NB4 (cell line): ENCODE measurements at places on chromosomes 11 and 22.

DNA sequence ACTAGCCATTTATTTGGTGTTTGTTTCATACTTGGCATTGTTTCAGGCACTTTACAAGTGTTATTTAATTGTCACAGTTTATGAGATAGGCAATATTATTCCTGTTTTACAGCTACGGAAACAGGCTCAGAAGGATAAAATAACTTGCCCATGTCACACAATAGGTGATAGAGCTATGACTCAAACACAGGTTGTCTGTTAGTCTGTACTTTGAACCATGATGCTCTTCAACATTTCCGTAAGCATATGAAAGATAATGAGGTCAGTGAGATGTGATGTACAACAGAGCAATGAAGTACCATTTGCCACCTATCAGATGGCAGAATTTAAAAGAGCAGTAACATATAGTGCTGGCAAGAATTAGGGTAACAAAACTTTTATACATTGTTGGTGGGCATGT is 15.3 kb downstream of the TUG1 start:
- DNase-seq: no peak

- peak; percentile 66 for DNase-seq
Measured at GRCh38 chr11:17528181-17528691, 16.0 kb downstream of the USH1C start.

- no peak for DNase-seq
Measured at GRCh38 chr22:41825376-41825775, 7.5 kb upstream of the SREBF2 start.

DNA sequence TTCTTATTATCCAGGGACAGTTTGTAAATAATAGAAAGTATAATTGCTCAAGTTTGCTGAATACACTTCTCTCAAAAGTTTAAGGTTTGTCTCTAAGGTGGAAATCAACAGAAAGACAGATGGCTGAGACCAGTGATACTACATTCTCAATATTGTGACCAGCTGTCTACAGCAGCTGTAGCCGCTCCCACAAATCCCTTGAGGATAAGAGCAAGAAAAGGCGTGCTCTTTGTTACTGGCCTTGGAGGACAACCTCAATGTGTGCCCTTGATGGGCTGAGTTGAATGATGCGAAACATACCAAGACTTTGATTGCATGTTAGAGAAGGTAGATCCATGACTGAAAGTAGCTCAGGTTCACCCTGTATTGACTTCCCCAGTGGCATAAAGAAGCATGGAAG is 6.1 kb downstream of the OR6M1 start:
- DNase-seq: peak; percentile 13

GRCh38 chr11:101288392-101288791 is 158.8 kb upstream of the PGR start:
- DNase-seq: no peak

- DNase-seq: no peak
Measured at GRCh38 chr22:29647954-29648737, 44.7 kb downstream of the NF2 start.

DNA sequence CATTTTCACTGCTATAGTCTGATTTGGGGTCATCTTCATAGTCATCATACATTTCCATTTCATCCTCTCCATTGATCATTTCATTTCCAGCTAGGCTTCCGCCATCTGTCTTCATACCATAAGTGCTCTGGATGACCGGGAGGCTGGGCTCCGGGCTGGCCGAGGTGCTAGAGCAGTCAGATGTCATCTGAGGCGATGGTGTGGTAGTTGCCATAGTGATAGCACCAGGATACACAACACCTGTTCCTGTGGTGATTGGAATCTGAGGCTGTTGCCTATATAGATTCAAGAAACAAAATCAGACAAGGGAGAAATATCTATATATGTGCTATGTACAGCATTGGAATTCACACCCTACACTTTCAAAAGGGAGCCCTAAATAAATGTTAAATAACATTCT is 383.5 kb downstream of the SOX6 start:
- DNase-seq: no peak

DNA sequence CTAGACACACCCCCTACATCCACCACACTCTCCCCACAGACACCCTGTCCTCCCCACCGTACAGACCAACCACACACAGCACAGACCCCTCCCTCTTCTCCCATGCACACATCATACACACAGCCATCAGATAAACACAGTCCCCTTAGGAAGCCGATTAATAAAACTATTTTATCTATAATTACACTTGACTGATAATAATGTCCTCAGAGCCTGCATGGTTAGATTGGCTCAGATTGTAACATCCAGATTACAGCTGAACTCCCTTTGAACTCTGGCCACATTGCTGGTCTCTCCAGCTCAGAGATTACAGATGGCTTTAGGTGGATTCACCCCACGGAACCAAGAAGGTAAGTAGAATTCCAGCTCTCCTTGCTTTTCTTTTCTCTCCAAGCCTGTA is 9.5 kb upstream of the ELF5 start:
- DNase-seq: no peak

GRCh38 chr11:68900835-68901381 is 2.7 kb downstream of the MRPL21 start:
- no peak for DNase-seq

DNA sequence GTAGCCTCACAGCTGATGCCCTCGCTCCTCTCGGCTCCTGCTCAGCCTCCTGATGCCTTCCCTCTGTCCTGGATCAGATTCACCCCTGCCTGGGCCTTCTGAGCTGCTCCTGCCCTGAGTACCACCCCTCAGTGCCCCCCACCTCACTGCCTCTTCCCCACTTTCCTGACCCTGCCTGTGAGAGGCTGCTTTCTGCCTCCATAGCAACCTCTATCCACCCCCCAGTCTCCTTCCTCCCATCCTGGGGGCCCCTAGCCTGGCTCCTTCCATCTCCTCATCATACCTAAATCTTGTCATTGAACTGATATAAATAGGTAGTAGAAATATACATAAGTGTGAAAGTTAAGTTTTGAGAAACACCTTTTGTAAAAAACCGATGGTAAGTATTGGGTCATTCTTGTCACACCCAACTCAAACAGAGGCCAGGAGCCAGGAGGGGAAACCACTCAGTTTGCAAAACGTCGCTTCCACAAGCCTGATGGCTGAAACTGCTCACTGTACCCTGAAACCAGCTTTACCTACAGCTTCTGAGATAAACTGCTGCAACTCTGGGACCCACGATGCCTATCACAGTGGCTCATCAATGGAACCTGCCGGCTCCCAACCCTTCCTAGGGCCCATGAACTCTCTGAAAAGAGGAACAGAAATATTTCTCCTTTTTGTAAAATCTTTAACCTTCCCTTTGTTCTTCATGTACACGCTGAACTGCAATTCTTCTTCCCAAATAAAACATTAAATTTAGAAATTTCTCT is 4.8 kb upstream of the APOBEC3H start:
- no peak for DNase-seq

- peak; percentile 75 for DNase-seq
Measured at GRCh38 chr11:945986-946385, 20.3 kb downstream of the AP2A2 start.

DNA sequence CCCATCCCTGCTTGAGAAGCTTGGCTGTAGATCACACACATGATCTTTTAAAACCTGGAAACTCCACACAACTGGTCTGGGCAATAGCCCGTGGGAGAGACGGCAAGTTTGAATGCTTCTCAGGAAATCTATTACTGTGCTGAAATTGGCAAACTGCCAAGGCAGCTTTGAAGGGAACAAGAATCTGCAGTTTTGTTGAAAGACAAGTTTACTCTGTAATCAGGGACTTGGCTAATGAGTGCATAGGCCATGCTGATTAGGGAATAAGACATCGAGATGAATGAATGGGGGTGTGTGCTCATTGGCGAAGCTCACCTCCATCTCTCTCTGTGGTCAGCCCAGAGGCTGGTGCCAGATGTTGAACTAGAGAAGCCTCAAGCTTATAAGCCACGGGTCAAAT is 218.8 kb downstream of the HIPK3 start:
- no peak for DNase-seq

DNA sequence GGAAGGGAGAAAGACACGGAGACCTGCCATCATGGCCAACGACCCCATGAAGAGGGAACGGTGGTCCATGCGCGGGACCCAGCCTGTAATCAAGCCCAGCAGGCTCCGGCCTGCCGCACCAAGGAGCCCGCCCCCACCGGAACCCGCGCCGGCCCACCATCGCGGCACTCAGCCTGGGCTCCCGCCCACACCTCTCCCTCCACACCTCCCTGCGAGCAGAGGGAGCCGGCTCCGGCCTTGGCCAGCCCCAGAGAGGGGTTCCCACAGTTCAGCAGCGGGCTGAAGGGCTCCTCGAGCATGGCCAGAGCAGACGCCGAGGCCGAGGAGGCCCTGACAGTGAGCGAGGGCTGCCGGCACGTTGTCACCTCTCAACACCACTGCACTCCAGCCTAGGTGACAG is 1302.8 kb upstream of the CNTN5 start:
- DNase-seq: no peak

- no peak for DNase-seq
Measured at GRCh38 chr22:16834971-16835370, 9.8 kb upstream of the XKR3 start.

DNA sequence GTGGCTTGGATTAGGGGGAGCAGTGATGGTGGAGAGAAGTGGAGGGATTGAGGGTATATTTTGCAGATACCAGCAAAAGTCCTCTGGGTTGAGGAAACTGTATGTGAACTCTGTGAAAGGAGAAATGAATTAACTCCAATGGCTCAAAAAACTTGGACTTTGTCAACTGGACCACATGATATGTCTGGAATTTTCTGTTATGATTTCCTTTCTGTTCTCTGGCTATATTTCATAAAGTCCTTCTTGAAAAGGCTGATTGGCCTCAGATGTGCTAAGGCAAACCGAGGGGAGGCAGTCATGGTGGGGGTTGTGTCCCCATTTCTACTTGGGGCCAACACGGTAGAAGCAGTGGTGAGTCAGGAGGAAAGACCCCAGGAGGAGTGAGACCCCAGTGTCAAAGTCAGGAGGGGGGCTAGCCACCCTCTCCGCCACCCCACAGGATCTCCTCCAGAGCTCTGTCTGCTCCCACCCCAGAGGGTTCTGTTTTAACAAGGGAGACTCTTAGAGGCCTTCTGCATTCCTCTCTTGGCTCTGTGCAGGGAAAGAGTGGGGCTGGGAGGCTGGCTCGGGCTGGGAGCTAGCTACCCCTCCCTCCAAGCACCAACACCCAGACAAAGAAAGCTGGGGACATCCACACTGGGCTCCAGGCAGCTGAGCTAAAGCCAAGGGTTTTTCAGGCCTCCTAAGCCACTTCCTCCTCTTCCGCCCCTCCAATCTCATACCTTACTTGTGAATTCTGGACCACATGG is 13.8 kb downstream of the CHRDL2 start:
- no peak for DNase-seq

GRCh38 chr11:30481330-30481729 is 104.8 kb downstream of the MPPED2 start:
- no peak for DNase-seq

DNA sequence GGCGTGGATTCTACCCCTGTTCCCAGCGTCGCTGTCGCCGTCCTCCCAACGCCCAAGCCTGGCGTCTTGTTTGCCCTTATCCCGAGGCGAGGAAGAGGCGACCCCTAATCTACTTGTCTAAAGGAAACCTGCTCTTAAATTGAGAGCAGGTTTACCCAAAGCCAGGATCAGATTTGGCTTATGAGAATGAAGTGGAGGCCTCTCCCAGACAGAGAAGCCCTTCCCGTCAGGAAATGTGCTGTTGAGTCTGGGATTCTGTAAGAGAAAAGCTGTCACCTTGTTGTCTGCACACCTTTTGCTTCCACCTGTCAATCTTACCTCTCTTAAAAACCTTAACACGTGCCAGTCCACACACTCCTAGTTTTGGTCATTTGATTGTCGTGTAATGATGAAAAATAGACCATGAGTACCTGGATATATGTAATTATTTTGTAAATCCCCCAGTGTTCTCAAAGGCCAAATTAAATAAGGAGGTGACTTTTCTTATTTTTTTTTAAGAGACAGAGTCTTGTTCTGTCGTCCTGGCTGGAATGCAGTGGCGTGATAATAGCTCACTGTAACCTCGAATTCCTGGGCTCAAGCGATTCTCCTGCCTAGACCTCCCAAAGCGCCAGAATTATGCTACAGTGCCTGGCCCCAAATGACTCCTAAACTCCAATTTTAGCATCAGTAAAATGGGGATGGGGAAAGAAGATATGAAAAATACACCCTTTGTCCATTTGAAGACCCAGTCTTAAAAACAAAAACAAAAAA is 627 bp downstream of the GTF2H1 start:
- DNase-seq: peak; percentile 14

DNA sequence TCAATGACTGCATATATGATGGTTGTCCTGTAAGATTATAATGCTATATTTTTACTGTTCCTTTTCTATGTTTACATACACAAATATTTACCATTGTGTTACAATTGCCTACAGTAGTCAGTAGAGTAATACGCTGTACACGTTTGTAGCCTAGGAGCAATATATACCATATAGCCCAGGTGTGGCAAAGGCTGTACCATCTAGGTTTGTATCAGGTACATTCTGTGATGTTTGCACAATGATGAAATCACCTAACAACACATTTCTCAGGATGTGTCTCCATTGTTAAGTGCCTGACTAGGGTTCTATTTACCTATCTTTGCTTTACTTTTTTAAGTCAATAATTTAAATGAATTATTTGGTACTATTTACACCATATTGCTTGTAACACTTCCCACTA is 21.9 kb downstream of the PRR5L start:
- no peak for DNase-seq

DNA sequence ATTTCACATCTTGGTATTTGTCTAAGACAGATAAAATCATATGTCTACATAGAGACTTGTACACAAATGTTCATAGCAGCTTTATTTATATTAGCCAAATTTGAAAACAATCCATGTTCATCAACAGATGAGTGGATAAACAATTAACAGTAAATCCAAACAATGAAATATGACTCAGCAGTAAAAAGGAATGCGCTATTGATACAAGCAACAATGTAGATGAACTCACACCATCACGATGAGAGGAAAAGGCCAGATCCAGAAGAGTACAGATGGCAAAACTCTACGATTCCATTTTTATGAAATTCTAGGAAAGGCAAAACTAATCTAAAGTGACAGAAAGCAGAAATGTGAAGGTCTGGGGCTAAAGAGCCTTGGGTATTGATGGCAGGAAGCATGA is 384.3 kb downstream of the NTM start:
- DNase-seq: no peak

DNA sequence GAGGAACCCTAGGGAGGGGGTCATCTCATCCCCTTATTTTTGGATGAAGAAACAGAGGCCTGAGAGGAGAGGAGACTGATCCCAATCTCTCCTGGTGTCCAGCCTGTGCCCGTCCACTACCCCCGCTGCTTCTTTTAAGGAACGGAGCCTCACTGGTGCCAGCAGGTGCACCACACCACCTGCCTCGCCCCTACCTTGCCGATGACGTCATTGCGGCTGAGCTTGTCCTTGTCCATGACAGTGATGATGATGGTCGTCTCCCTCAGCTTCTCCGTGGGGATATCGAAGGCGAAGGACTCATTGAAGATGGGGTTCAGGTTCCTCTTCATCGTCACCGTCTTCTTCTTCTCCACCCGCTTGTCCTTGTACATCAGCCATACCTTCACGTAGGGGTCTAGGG is 14.3 kb downstream of the LRRC10B start:
- DNase-seq: no peak

DNA sequence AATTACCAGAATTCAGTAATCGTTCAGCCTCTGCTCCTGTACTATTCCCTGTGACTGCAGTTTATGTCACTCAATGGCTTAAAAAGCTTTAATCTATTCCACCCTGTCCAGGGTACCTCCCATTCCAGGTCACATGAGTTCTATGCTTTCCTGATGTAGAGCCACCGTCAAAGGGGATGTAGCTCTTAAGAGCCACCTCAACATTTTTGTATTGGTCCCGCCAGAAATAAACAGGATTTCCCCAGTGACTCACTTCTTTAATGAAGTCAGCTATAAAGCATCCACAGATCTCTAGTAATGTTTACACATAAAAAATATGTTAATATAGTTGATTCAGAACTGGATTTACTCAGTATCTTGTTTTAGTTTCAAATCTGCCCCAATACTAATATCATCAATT is 1.3 kb upstream of the OR8D1 start:
- no peak for DNase-seq
